ENCODE measurements at places on chromosomes 2 and 18.

DNA sequence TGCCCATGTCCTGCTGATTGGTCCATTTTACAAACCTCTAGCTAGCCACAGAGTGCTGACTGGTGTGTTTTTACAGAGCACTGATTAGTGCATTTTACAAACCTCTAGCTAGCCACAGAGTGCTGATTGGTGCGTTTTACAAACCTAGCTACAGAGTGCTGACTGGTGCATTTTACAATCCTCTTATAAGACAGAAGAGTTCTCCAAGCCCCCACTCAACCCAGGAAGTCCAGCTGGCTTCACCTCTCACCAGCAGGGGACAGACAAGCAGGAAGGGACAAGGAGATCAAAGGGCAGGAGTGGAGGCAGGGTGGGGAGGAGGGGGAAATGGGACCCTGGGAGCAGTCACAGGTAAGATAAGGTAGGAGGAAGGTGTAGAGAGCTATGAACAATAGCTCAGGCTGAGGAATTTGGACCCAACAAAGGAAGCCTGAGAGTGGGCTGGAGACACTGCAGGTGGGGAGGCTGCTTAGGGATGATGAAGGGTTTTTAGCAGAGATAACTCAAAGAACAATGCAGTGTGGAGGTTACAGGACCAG is 37.1 kb downstream of the SH2D6 start:
- DNase-seq: no peak

- no peak for DNase-seq
These were observed 106.6 kb upstream of the ID2 start for GRCh38 chr2:8575038-8575833.

GRCh38 chr2:233544200-233544610 is 22.4 kb downstream of the USP40 start:
- DNase-seq: no peak

DNA sequence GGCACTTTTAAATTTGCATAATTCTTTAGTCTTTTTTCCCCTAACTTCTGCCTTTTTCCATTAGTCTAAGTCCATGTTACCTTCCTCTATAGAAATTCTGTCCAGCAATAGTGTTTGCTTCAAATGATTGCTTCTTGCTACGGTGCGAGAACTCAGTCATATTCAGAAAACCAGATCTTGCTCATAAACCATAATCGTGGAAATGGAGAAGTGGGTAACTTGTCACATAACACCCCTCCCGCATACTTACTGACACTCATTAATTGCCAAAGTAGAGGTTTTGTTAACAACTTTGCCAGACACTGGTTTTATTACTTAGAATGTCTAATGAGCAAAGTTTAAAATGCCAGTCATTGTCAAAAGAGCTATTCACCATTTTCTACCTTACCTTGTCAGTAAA is 94.3 kb upstream of the TWSG1 start:
- no peak for DNase-seq

GRCh38 chr2:63539416-63540162 is 48.7 kb downstream of the WDPCP start:
- no peak for DNase-seq

DNA sequence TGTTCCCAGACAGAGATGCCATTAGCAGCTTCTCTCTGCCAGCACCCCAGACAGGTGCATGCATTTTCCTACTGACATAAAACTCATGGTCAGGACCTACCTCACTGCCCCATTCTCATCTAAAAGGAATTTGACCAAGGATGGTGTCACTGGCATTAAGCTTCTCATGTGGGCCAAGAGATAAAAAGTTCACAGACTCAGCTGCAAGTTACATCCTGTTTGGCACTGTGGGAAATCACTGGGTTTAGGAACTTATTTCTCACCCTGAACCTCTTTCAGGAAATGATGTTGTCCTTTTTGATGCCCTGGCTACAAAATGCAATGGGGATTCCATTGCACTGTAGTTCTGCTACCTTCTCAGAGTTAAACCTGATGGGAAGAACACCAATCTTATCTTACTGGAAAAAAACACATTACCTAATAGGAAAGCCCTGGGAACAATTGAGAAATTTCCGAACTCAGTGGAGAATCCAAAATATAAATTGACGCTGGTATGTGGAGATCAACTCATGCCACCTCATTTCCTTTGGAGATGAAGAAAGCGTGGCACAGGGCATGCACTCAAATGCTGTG is 252.1 kb upstream of the COPS8 start:
- no peak for DNase-seq

GRCh38 chr2:198596985-198597384 is 792.6 kb downstream of the PLCL1 start:
- no peak for DNase-seq

- DNase-seq: no peak
These were observed 169.3 kb upstream of the NXPH2 start for GRCh38 chr2:138949517-138949916.

DNA sequence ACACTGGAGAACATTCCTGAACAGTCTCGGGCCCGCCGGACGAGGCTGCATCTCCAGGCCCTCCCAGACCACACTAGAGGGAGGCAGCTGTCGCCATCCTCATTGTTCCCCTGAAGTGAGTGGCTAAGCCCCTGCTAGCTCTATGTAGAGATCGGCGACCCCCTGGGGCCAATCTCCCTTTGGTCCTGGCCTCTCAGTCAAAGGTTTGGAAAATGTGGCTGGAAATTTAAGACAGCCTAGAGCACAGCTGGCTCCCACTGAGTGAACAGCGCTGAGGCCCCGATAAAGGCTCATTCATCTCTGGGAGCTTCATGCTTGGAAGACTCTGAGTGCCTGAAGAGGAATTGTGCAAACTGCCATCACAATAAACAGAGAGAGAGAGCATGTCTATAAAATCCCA is 360.3 kb downstream of the CLIP4 start:
- no peak for DNase-seq

- no peak for DNase-seq
These were observed 36.8 kb downstream of the MYT1L start for GRCh38 chr2:2294183-2294690.

GRCh38 chr2:73736855-73737779 is at the start of gene TPRKB:
TSS of gene TPRKB (minus strand) at chr2:73737345. CDS start at chr2:73734569, 2,776 bp downstream.
- peak; percentile 75 for DNase-seq

- DNase-seq: no peak
These were observed 130.2 kb downstream of the CD226 start for GRCh38 chr18:69817335-69817940.

DNA sequence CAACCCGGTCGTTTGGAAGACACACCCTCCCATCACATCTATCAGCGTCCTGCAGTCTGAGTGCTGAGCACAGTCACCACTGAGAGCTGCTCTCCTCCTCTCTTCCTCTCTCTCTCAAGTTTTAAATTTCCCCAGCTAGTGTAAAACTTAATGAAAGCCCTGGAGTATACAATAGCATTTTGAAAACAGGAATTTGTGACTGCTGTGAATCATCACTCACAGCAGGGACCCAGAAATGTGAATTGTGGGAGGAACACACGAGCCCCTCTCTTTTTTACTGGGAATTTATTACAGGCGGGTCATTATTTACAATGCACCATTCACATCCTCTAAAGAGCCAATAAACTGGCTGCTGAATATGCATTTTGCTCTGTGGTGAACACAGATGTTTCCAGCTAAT is 185.0 kb upstream of the SMIM21 start:
- no peak for DNase-seq

- peak; percentile 50 for DNase-seq
These were observed at the start of gene NOSTRIN for GRCh38 chr2:168801961-168802858. TSS of gene NOSTRIN (plus strand) at chr2:168802637. CDS start at chr2:168802647, 10 bp downstream.

DNA sequence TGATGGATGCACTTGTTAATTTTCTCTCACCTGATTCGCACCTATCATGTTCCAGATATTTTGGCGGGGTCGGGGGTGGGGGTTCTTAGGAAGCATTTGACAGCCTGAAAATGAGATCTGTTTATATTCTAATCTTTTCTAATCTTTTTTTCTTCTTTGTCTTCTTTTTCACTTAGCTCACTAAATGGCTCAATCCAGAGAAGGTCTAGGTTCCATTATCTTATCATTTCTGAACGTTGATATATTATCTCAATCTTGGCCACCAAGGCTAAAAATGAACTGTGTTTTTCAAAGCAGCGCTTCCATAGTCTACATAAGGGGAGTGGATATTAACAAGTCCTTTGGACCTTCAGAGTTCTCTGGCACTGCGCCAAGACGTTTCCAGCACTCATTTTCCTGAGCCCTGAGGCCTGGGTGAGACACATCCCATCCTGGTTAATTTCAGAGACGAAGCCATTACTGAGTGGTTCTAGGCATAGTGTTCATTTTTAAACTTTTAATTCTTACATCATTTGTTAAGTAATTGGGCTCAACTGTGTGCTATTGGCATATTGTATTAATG is 229.0 kb downstream of the SOX11 start:
- DNase-seq: no peak

DNA sequence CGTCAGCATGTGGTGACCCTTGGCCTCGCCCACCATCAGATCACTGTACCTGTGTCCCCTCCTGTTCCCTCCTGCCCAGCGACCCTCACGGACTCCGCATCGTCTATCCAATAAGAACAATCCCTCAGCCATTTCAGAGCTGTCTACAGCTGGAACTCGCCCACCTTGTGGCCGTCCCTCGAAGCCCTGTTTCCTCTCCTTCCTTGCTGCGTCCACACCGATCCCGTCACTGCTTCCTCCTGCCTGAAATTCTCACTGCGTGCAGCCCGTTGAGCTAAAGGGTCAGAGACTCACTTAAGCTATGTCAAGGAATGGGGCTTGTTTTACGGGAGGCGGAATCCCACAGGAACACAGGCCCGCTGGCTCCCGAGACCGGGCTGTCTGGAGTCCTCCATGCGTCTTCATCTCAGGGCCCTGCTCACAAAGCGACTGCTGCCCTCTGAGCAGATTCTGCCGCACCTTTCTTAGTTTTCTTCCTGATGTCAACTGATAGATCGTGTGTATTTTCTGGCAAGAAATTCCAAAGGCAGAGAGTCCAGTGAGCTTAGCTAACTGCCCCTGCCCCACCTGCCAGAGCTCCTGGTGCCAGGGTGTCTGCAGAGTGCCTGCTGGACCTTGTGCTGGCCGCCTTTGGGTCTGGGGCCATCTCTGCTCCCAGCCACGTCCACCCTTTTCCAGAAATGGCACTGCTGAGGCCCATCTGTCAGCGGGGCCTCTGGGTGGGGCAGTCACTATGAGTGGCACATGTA is 35.3 kb downstream of the KLHL29 start:
- DNase-seq: no peak

- DNase-seq: no peak
These were observed 170.4 kb upstream of the BCL2L11 start for GRCh38 chr2:110950281-110950680.

- DNase-seq: no peak
These were observed 120.6 kb downstream of the PTRHD1 start for GRCh38 chr2:24672589-24672988.

DNA sequence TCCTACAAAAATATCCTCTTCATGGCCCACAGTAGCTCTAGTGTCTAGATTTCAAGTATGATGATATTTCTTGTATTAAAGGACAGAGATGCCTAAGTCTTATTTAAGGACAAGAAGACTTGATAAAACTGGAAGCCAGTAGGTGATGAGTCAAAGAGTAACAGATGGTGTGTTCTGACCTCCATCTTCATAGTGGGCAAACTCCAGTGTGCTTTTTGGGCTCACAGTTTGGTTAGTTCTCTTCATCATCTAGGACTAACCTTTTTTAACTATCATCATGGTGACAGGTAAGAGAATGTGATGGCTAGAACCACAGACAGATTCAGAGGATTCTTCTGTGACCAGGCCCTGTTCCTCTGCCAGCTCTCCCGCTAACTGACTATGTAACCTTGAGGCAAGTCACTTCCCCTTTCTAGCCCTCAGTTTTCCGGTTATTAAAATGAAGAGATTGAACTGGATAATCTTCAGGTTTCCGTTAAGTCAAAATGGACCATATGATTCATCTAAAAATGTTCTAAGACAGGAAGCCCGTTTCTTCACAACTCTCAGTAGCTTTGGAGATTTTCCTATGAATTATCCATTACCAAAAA is 140.3 kb upstream of the RASGRP3 start:
- DNase-seq: no peak

DNA sequence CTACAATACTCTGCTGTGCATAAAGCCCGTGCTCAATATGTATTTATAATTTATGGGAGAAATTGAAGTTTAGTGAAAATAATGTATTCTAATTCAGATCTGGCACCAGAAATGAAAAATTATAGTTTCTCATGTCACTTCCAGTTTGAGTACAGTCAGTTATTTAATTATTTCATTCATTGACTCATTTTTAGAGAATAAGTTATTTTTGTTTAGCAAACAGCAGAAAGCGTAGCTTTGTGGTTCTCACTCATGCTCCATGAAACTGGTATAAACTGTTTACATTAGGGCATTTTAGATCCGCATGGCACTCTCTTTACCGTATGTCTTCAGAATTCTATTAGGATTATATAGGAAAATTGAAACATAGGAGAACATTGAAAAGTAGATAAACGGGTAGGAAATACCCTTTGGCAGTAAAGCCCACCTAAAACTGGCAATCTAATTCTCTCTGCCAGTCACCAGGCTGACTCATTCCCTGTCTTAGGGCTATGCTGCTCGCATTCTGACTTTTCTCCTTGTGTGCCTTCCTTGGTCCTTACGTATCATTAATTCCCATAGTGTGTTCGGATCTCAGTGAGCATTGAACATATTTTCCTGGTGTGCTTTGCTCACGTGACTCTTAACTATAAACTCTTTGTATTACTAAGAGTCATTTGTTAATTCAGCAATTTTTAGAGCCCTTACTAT is 106.0 kb downstream of the ZNF236 start:
- no peak for DNase-seq

GRCh38 chr2:118750959-118751565 is 96.4 kb downstream of the EN1 start:
- no peak for DNase-seq

DNA sequence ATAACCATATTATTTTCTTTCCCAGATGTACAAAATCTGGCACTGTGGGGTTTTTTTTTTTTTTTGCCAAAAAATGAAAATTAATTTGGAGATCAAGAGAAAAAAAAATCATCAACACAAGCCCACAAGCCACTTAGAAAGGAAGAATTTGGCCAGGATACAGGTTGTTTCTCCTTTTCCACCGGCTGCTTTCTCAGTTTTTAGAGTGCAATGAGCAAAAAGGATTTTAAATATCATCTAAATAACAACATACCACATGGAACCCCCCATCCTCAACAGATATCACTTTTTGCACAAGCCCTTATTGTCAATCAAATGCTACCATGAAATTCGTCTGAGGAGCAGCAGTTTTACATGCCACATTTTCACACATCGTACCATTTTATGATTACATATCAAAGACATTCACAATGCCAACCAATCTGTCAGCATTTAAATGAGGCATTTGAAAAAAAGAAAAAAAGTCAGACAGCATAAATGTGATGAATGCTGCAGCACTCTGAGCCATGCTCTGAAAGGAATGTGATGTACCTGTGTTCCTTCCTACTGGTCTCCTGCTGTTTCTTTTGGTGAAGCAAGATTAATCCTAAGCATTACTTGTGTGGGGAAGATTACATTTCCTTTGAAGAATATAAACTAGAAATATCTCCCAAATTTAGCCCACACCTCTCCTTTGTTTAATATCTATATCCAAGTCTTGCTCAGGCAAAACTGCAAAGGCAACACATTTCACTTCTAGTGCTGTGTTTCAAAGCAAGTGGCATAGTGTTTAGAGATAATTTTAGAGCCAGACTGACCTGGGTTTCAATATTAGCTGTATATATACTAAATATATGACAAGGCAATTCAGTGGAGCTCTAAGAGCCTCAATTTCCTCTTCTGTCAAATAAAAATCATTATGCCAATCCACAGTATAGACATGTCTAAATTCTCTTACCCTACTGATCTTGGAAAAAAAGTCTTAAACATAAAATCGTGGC is 391.3 kb downstream of the CMPK2 start:
- no peak for DNase-seq

GRCh38 chr2:66461001-66461663 is 26.2 kb downstream of the MEIS1 start:
- no peak for DNase-seq
